Heart right ventricle (tissue), 16 donors: ENCODE measurements at places on chromosomes 6 and 20. TPM values are rescaled to one million over a fixed set of nuclear protein-coding genes. Genes with fewer than 3 reads are reported as not detected.

- no peak for DNase-seq
These were observed 535.0 kb downstream of the RFPL4B start for GRCh38 chr6:112881828-112882780.

- DNase-seq = peak; percentile 73
These were observed 39.7 kb downstream of the SIRPA start for GRCh38 chr20:1934721-1935573.

DNA sequence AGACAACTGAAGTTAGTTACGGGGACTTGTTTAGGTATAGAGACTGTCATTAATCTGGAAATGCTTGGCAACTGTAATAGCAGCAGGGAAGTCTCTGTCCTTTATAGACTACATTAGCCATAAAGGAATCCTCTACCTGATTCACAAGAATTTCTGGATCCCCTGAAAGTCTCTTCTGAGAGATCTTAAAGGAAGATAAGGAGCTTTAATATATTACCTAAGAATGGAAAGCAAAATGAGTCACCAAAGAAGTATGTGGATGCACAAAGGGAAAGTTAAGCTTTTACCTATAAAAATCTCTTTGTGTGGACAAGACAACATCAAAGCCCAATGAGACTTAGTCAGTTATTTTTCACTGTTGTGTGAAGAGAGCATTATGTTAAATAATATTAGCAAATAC, 92.2 kb upstream of the RSPO3 start:
- no peak for DNase-seq

HAO1 gene
- total RNA-seq = not detected

IL17F gene
- not detected for total RNA-seq

DNA sequence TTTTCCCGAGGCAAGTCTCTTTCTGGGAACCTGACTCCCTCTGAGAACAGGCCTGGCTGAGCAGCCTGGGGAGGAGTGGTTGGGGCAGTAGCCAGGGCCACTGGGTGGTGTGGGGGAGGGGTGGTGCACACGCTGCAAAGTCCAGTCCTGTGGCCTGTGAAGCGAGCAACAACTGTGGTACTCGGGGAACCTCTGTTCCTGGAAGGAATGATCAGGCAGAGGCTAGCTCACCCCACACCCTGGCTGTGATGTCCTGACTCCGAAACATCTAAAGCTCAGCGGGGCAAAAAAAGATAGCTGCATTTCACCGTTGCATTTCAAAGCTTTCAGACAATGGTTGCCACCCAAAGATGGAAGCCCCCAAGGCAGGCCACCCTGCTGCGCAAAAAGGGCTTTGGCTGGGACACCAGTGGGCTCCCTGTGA, 25.5 kb downstream of the PCK1 start:
- no peak for DNase-seq

- no peak for DNase-seq
These were observed 34.9 kb upstream of the MAN1A1 start for GRCh38 chr6:119384444-119384843.

- DNase-seq = no peak
These were observed 108.0 kb downstream of the PPP1R14C start for GRCh38 chr6:150250826-150251225.

- no peak for DNase-seq
These were observed 8.7 kb downstream of the MAFB start for GRCh38 chr20:40680161-40680959.

PSMG4 gene
- 8.1 TPM for total RNA-seq
